ENCODE measurements at places on chromosomes 11 and 22.

DNA sequence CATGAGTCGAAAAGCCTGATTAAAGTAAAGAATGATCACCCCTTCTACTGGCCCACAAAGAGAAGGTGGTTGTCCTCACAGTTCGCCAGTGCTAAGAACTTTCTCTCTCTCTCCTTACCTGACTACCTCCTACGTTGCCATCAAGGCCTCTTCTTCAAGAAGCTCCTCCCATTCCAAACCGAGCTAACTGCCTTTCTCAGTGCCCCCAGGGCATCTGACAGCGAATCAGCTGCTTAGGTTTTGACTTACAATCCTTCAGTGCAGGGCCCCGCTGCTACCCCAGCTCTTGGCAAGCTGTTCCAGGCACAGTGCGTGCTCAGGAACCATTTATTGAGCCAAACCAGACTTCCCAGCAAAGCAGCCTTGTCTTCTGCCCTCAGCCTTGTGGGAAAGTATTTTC lies 5.8 kb downstream of the VSTM5 start:
- DNase-seq = no peak

DNA sequence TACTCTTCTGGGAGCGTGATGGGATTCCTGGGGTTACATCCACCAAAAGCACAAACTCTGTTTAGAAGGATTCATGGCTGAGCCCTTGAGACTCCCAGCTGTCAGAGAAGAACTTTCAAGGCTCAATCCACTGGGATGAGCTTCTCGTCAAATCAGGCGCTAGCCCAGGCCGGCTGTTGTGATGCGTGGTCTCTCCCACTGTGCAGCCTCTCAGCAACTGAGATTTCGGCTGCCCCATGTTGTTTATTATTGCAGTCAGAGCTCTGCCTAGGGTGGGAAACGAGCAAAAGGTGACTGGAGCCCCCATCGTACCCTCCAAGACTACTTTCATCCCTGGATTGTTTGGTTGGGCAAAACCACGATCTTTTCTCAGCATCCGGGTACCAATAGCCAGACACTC lies 251.6 kb downstream of the ETS1 start:
- no peak for DNase-seq

DNA sequence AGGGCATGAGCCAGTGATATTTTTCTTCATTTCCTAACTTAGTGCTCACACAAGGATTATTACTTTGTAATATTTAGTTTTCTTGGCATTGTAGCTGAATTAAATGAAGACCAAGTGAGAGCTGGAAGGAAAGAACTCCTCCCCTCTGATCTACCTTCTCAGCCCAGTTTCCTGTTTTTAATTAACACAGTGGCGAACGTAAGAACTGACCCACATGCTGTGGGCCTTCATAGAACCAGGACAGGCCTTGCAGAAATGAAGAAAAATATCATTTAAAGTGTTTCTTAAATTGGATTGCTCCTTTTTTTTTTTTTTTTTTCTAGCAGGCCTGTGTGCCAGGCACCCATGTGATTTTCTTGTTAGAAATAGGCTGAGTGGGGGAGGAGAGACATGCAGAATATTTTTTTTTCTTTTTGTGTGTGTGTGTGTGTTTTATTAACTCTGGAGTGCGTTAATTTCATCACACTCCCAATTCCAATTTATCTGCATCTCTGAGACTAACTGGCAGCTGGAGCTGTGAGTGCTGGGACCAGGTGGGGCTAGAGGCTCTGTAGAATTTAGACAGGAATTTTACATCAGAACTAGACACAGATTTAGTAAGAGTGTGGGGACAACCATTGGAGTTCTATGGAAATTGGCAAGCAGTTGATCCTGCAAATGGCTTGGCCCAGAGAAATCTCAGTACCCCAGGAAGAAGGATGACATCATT lies 320.5 kb downstream of the DDX10 start:
- no peak for DNase-seq

DNA sequence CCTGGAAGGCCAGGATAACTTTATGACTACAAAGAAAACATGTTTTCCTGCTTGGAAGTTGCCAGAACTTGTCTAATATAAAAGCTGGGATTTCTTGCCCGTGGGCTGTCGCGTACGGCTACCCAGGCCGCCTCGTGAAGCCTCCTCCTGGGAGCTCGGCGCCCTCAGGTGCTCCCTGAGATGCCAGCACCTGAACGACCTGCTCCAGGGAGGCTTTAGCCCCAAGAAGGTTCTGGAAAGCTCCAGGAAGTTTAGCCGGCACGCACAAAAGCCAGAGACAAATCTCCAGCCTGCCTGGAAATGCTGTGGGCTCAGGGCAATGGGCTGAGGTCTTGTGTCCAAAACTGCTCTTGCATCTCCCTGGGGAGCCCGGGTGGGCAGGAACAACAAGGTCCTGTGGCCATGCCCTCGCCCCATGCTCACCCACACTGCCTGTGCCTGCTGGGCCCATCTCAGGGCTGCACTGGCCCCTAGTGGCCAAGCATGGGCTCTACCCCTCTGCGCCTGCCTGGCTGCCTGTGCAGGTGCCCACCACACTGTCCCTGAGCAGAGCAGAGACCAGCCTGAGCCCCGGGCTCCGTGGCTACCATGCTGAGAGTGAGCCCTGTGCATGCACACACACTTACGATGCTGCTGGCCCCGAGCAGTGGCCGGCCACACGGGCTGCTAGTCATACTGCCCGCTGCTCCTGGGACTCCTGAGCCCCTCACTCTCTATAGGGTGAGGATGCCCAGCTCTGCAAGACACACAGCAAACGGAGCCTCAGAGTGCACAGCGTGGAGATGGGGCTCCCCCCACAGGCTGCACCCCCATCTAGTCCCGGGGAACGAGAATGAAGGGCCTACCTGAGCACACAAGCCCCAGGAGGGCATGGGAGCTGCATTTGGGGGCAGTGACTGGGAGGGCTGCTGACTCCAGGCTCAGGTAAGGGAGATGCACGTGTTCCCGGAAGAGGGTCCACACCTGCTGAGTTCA lies 4.9 kb upstream of the CELSR1 start:
- peak; percentile 77 for DNase-seq

- DNase-seq = no peak
Observed at GRCh38 chr11:104695065-104695463, 203.2 kb downstream of the CASP12 start.

GRCh38 chr11:122494221-122494620 lies 161.3 kb upstream of the UBASH3B start:
- DNase-seq = no peak
